Esophagus squamous epithelium (tissue), 5 donors: ENCODE measurements at places on chromosomes 2 and 18. TPM values are rescaled to one million over a fixed set of nuclear protein-coding genes. Genes with fewer than 3 reads are reported as not detected.

- no peaks in the 10 kb centered on the region for H3K36me3 ChIP-seq
- H3K27ac ChIP-seq, result no peak overlapping the region
- no peaks in the 10 kb centered on the region for H3K27me3 ChIP-seq
- peaks cover 8% of the 10 kb centered on the region for H3K4me1 ChIP-seq
Measured at GRCh38 chr2:102137138-102137537, 5.4 kb upstream of the IL1R1 start.

GRCh38 chr2:188978291-188979081, 4.3 kb downstream of the COL3A1 start:
- no peaks in the 10 kb centered on the region for H3K36me3 ChIP-seq
- no peaks in the 10 kb centered on the region for H3K4me1 ChIP-seq
- DNase-seq, result no peak
- no peaks in the 10 kb centered on the region for H3K27me3 ChIP-seq

GRCh38 chr2:15223887-15224286, 337.2 kb downstream of the NBAS start:
- no peaks in the 10 kb centered on the region for H3K27me3 ChIP-seq
- no peaks in the 10 kb centered on the region for H3K4me1 ChIP-seq
- no peaks in the 10 kb centered on the region for H3K36me3 ChIP-seq
- no peak for DNase-seq

DNA sequence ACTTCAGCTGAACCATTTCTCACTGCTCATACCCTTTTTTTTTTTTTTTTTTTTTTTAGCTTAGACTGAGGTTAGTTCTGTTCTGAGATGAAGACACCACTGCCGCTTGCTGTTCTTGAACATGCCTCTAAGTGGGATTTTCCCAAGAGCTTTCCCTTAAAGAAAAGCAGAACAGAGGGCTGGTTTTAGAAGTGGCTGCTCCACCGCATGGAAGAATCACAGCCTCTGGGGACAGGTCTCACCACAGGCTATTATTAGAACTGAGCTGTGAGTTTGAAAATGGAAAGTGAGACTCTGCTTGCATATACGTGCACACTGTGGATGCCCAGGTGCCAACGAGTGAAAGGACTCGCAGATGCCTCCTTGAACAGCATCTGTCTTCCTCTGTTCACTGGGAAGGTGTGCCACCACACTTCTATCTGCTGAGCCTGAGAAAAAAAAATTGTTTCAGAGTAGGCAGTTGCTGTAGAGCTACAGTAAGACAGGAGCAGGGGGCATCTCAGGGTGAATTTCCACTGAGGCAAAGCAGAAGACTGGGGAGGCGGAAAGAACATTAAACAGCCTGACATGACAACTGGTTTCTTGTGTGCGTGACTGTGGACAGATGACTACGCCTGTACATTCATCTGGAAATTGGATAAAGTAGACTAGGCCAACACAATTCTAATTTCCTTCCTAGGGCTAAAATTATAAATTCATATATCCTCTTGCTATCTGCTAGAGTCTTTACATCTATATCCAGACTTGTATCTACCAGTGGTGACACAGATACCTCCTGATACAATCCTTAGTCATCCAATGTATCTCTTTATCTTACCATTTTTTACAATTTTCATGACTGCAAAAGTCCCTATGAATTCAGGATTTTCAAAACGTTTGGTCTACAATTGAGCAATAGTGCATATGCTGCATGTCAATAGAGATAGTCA, 1045.7 kb upstream of the CELF4 start:
- no peaks in the 10 kb centered on the region for H3K27me3 ChIP-seq
- H3K4me1 ChIP-seq, result no peaks in the 10 kb centered on the region
- no peak for DNase-seq
- no peak overlapping the region for H3K4me3 ChIP-seq
- H3K27ac ChIP-seq, result no peak overlapping the region

- H3K4me3 ChIP-seq, result no peak overlapping the region
- H3K27ac ChIP-seq, result no peak overlapping the region
- no peaks in the 10 kb centered on the region for H3K27me3 ChIP-seq
Measured at GRCh38 chr2:152240559-152241231, 65.1 kb upstream of the STAM2 start.

DNA sequence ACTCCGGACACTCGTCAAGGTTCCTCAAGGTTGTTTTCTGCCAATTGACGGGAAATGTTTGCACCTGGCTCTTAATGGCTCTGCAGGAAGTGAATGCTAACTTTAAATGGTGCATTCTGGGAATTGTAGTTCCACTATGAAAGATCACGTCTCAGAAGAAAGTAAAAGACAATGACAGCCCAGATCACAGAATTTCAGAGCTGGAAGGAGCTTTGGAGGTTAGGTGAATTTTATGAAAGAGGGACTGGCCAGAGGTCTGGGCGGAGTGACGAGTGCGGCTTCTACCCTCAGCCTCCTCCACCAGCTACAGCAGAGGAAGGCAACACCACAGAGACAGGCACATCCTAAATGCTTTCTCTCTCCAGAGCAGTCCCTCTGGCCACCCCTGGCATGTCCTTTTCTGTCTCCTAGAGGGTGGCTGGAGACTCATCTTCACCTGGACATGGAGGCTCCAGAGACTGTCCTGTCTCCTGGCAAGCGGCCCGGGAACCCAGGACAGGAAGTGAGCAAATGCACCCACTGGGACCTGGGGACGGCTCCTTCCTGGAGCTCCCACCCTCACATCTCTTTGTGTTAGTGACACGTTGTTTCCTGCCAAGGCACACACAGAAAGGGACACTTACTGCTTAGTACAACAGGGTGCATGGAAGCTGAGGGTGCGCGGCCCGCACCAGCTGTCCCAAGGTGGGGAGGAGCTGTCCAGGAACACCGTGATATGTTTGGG, 19.4 kb downstream of the THAP4 start:
- H3K27me3 ChIP-seq, result no peaks in the 10 kb centered on the region
- H3K36me3 ChIP-seq, result no peaks in the 10 kb centered on the region
- peak overlapping the region; percentile 33 for H3K4me3 ChIP-seq
- no peak for DNase-seq
- no peaks in the 10 kb centered on the region for H3K4me1 ChIP-seq

- H3K4me3 ChIP-seq, result no peak overlapping the region
- H3K4me1 ChIP-seq, result peaks cover 17% of the 10 kb centered on the region
- DNase-seq, result no peak
- H3K36me3 ChIP-seq, result no peaks in the 10 kb centered on the region
Measured at GRCh38 chr2:24797644-24798043, 4.4 kb downstream of the CENPO start.

DNA sequence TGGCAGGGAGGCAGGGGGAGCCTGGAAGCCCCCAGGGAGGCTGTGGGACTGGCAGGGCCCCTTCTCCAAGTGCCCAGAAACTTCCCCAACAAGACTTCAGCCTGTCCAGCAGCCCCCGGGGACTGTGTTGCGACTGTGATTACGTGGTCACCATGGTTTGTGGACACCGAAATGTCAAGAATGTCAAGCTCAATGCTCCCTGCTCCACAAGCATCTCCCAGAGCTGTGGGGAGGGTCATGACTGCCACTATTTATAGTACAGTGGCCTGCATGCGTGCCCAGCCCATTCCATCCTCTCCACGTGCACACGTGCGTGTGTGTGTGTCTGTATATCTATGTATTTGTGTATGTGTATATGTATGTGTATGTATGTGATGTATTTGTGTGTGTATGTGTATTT, 93.8 kb upstream of the MBOAT2 start:
- H3K4me1 ChIP-seq, result peaks cover 22% of the 10 kb centered on the region
- no peaks in the 10 kb centered on the region for H3K36me3 ChIP-seq
- H3K4me3 ChIP-seq, result no peak overlapping the region
- no peak for DNase-seq
- no peaks in the 10 kb centered on the region for H3K27me3 ChIP-seq
- no peak overlapping the region for H3K27ac ChIP-seq

DNA sequence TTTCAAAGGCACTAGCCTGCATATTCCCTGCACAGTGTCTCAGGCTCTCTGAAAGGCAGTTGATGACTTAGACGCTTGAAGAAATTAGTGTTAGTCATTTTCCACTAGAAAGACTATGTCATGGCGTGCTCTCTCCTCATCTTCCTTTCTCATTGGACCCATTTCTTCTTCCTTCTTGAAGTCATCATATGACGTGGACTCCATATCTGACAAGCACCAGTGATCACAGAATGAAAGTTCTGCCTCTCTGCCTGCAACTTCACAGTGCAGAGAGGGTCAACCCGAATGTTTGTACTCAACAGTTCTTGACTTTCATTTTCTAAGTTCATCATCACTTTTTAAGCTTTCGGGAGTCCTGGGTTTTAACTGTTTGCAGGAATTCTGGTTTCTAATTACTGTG, 63.7 kb upstream of the CYRIA start:
- no peaks in the 10 kb centered on the region for H3K4me1 ChIP-seq
- H3K4me3 ChIP-seq, result no peak overlapping the region
- no peak for DNase-seq
- H3K27me3 ChIP-seq, result no peaks in the 10 kb centered on the region
- no peaks in the 10 kb centered on the region for H3K36me3 ChIP-seq
- H3K27ac ChIP-seq, result no peak overlapping the region

GRCh38 chr2:88196490-88197087, 26.4 kb downstream of the THNSL2 start:
- DNase-seq, result no peak
- no peaks in the 10 kb centered on the region for H3K27me3 ChIP-seq
- H3K36me3 ChIP-seq, result no peaks in the 10 kb centered on the region
- H3K27ac ChIP-seq, result no peak overlapping the region

DNA sequence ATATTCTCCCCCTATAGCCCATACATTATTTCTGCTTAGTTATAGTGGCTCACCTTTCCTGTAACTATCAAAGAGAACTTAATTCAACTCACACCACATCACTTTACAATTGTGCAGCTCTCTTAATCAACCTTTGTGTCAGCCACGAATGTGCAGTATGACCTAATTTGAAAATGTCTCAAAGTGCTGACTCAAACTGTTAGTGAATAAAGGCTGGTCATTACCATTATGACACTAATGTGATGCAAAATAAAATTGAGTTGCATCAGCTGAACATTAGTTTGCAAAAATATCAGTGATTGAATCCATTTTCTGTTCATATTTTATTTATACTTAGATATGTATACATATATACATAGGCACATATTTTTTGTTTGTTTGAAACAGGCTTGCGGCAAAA, 251.8 kb downstream of the MEIS1 start:
- H3K27ac ChIP-seq, result no peak overlapping the region
- no peaks in the 10 kb centered on the region for H3K27me3 ChIP-seq
- no peak for DNase-seq
- H3K4me1 ChIP-seq, result no peaks in the 10 kb centered on the region
- no peaks in the 10 kb centered on the region for H3K36me3 ChIP-seq

GRCh38 chr18:58105206-58105887, 61.3 kb downstream of the NEDD4L start:
- no peaks in the 10 kb centered on the region for H3K36me3 ChIP-seq
- H3K4me1 ChIP-seq, result no peaks in the 10 kb centered on the region
- no peak overlapping the region for H3K27ac ChIP-seq
- no peaks in the 10 kb centered on the region for H3K27me3 ChIP-seq

DNA sequence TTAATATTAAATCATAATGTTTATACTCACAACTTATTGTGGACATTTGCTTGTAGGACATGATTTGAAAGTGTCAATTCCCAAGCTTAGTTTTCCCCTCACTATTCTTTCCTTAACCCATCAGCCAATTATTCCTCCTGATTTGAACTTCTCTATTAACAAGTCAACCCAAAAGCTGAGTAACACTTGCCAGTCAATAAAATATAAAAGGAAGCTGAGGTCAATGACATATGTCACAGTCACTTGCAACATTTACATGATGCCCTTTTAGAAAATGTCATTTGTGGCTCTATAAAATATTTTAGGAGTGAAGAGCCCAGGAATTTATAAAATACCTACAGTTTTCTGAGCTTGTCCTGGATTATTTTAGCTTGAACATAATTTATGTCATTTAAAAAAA, 7.2 kb downstream of the CCDC68 start:
- no peaks in the 10 kb centered on the region for H3K27me3 ChIP-seq
- no peak for DNase-seq
- H3K27ac ChIP-seq, result no peak overlapping the region
- no peaks in the 10 kb centered on the region for H3K36me3 ChIP-seq
- H3K4me3 ChIP-seq, result no peak overlapping the region

- H3K4me1 ChIP-seq, result no peaks in the 10 kb centered on the region
- H3K36me3 ChIP-seq, result no peaks in the 10 kb centered on the region
- no peaks in the 10 kb centered on the region for H3K27me3 ChIP-seq
- DNase-seq, result no peak
- no peak overlapping the region for H3K4me3 ChIP-seq
- H3K27ac ChIP-seq, result no peak overlapping the region
Measured at GRCh38 chr2:45452866-45453265, 158.2 kb downstream of the SRBD1 start.

- no peaks in the 10 kb centered on the region for H3K27me3 ChIP-seq
- peaks cover 12% of the 10 kb centered on the region for H3K4me1 ChIP-seq
- no peak overlapping the region for H3K4me3 ChIP-seq
Measured at GRCh38 chr2:9472511-9472910, 1.8 kb upstream of the IAH1 start.

DNA sequence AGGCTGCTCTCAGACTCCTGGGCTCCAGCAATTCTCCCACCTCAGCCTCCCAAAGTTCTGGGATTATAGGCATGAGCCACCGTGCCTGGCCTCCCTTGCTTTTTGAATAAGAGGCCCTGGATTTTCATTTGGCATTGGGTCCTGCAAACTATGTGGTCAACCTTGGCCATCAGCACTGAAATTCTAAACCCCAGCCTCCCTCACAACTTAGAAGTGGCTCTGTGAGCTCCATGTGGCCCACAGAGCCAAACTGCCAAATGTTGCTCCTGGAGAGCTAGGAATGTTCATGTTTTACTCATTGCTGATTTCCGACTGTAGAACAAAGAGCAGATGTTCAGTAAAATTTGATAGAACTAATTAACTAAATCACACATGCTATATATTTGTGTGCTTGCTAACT, 210.6 kb upstream of the AGAP1 start:
- no peak overlapping the region for H3K4me3 ChIP-seq
- no peaks in the 10 kb centered on the region for H3K4me1 ChIP-seq
- H3K27ac ChIP-seq, result no peak overlapping the region
- H3K27me3 ChIP-seq, result no peaks in the 10 kb centered on the region

DNA sequence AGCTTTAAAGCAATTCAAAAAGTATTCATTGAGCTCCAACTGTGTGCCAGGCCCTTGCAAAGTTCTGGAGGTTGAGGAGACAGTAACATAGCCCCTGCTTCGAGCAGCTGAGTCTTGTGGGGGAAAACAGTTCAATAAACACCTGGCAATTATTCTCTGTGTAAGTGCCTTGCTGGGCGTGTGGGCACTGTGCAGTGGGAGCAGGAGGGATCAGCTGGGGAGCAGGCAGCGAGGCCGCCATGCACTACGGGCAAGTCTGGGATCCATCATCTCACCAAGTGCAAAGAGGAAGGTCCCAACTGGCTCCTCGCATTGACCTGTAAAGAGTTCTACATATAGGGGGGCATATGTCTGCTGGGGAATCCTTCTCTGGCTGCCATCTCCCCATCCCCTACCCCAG, 342.2 kb upstream of the HS6ST1 start:
- H3K4me3 ChIP-seq, result no peak overlapping the region
- H3K27ac ChIP-seq, result no peak overlapping the region
- no peaks in the 10 kb centered on the region for H3K4me1 ChIP-seq
- H3K27me3 ChIP-seq, result no peaks in the 10 kb centered on the region

Gene GPR55
- 0.80 TPM for total RNA-seq

Gene DSC1
- 0.49 TPM for total RNA-seq

Gene CCDC102B
- total RNA-seq, result 3.4 TPM

Gene DUSP19
- total RNA-seq, result 1.5 TPM

Gene ACVR1
- 8.5 TPM for total RNA-seq

Gene CD207
- total RNA-seq, result 1.1 TPM

Gene SIGLEC15
- not detected for total RNA-seq

Gene TSPYL6
- not detected for total RNA-seq

Gene ZBTB7C
- 38.2 TPM for total RNA-seq

Gene PGAP1
- 10.0 TPM for total RNA-seq

Gene DAPL1
- total RNA-seq, result 79.3 TPM

Gene LBX2
- 0.57 TPM for total RNA-seq

Gene IL18R1
- total RNA-seq, result 5.5 TPM

Gene ZSWIM2
- not detected for total RNA-seq
